NB4 (cell line): ENCODE measurements at places on chromosomes 16 and 17.

GRCh38 chr16:65967376-65967775, 399.1 kb upstream of the CDH5 start:
- no peak for DNase-seq

DNA sequence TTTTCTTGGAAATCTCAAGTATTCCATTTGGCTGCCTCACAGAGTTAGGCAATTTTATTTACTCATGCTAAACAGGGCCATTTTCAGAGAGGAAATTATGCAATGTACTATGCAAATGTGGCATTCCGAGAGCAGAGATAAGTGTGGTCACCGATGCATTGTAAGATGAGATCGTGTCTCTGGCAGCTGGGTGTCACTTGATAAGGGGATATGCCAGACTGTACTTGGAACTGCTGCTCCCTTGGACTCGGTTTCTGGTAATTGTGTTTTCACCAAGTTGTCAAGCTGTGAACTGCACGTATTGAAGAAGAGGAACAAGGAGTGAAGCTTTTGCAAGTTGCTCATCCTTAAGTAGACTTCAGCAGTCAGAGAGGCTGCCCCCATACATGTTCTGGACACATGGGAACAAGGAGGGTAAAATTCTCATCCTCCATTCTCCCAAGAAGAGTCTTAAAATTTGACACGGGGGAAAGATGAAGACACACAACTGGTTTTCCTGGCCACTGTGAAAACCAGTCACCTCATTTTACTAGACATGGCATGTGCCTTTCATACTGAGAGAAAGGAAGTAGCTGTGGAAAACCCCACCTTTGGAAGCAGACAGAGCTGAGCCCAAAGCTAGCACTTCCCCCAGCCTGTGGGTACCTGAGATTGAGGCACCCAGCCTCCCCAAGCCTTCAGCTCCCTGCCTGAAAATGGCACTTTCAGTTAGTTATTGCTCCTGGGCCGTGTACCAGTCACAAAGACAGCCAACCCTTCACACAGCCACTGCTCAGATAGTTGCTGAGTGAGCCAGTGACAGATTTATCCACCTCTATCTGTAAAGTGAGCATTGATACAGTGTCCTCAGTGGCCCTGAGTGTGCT, 150.7 kb downstream of the SOCS1 start:
- peak; percentile 96 for DNase-seq

DNA sequence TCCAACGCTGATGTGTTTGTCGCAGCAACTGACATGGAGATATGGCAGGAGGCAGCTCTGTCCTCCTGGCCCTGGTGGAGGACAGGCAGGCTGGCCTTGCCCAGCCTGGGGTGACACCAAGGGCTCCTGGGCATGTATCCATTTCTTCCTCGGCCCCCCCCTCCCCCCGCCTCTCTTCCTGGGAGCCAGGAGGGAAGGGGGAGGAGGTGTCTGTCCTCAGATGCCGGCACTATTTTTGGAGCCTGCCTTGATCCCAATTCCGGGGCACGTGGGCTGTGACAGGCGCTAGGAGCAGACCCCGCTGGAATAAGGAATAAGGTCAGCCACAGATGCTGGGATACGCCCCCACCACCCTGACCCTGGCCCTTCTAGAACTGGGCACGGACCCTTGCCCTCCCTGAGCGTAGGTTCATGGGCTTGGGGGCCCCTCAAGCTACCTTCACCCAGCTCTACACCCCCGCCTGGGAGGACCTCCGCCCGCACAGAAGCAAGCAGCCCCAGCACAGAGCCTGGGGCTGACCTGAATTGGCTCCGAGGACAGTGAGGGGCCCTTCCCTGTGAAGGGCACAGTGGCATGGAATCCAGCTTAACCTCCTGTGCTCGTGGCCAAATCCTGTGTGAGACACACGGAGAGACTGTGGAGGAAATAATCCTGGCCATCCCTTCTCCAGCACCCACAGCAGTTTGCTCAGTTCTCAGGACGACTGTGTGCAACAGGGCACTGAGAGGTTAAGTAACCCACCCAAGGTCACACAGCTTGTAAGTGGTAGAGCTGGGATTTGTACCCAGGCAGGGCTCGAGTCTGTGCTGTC, 24.1 kb downstream of the SEC14L5 start:
- DNase-seq = no peak

DNA sequence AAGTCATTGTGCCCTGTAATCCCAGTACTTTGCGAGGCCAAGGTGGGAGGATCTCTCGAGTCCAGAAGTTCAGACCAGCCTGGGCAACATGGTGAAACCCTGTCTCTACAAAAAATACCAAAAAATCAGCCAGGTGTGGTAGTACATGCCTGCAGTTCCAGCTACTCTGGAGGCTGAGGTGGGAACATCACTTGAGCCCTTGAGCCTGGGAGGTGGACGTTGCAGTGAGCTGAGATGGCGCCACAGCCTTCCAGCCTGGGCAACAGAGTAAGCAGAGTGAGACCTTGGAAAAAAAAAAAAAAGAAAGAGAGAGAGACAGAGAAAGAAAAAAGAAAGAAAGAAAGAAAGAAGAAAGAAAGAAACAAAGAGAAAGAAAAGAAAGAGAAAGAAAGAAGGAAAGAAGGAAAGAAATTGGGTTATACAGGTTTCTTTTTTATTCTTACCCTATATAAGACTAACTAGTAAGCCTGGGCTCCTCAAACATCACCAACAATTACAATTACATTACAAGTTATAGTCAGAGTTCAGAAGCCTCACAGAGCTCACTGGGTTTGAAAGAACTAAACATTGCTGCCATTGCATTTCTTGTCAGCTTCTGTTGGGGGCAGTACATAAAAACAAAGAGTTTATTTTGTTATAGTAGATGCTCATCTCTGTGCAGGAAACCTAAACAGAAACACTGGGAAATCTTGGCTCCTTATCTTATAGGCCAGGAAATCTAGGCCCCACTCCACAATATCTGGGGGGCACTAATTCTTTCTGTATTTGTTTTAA, 6.7 kb upstream of the ABCA9 start:
- DNase-seq = no peak

GRCh38 chr17:5651348-5651747, 67.0 kb upstream of the NLRP1 start:
- DNase-seq = no peak

GRCh38 chr17:64607862-64608565, 54.1 kb downstream of the SMURF2 start:
- no peak for DNase-seq

DNA sequence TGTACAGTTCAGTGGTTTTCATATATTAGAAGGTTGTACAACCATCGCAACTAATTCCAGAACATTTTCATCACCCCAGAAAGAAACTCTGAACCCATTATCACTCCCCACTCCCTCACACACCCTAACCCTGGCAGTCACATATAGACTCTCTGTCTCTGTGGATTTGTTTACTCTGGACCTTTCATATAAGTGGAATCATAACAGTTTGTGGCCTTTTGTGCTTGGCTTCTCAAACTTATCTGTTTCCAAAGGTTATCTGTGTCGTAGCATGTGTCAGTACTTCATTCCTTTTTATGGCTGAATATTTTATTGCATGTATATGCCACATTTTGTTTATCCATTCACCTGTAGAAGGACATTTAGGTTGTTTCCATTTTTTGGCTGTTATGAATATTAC, 12.4 kb downstream of the TENT4B start:
- DNase-seq = no peak

DNA sequence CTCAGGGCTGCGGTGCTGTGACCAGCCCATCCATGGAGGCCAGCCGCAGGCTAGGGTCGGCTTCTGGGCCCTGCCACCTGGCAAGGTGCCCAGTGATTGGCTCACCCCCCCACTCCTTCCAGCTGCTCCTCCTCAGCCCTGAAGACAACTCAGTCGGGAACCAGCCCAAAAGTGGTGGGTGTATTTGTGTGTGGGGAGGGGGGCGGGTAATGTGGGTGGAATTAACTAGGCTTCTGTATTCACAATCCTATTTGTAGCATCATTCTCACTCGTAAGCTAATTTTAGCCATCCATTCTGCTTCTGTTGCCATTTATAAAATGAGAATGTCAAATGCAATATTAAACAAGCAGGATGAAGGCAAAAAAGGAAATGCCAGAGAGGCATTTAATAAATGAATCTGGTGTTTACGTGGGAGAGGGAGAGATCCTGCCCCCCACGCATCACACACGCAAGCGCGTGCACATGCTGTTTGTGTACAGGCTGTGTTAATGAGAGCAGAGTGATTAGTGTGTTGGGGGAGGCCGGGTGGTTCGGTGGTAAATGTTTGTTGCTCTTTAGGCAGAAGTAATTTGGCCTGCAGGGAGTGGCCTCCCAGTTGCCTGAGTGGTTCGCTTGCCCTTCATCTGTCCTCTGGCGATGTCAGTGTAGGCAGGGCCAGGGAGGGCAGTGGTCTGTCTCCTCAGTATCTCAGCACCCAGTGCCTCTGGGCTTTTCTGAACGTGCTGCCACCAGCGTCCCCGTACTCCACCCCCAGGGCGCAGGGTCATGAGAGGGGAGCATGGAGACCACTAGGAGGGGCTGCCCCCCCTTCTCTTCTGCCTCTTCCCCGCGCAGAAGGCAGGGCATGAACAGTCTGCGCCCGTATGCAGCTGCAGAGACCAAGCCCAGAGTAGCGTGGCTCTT, 140.1 kb downstream of the CCDC182 start:
- DNase-seq = peak; percentile 22

- DNase-seq = no peak
These were observed 17.1 kb downstream of the ANKRD11 start for GRCh38 chr16:89473136-89473712.

DNA sequence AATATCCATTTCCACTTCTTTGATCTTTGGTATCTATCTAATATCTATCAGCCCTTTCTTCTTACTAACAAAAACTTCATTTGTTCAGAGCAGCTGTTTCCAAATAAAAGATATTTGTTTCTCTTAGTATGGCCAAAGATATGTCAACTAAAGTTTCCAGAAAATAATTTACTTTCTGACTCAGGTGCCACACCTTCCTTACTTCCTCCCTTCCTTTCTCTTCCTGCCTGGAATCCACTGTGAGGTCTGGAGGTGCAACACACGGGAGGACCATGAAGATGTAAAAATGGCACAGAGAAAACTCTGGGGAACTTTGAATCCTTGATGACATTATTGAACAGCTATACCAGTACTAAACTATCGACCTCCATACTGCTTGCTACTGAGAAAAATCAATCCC, 14.0 kb downstream of the MED13 start:
- no peak for DNase-seq

GRCh38 chr16:50578137-50578536, 29.9 kb downstream of the NKD1 start:
- DNase-seq = peak; percentile 60

DNA sequence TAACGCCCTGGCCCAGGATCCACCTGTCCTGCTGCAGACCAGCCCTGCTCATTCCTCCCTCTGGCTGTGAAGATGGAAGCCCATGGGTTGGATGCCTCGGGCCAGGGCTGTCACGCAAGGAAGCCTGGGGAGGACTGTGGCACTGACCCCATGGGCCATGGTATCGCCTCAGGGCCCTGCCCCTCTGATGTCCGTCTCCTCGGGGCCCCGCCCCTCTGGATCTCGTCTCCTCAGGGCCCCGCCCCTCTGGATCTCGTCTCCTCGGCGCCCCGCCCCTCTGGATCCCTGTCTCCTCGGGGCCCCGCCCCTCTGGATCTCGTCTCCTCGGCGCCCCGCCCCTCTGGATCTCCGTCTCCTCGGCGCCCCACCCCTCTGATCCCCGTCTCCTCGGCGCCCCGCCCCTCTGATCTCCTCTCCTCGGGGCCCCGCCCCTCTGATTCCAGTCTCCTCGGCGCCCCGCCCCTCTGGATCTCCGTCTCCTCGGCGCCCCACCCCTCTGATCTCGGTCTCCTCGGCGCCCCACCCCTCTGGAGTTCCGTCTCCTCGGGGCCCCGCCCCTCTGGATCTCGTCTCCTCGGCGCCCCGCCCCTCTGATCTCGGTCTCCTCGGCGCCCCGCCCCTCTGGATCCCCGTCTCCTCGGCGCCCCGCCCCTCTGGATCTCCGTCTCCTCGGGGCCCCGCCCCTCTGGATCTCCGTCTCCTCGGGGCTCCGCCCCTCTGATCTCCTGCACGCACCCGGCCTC, 24.0 kb downstream of the METRNL start:
- no peak for DNase-seq

DNA sequence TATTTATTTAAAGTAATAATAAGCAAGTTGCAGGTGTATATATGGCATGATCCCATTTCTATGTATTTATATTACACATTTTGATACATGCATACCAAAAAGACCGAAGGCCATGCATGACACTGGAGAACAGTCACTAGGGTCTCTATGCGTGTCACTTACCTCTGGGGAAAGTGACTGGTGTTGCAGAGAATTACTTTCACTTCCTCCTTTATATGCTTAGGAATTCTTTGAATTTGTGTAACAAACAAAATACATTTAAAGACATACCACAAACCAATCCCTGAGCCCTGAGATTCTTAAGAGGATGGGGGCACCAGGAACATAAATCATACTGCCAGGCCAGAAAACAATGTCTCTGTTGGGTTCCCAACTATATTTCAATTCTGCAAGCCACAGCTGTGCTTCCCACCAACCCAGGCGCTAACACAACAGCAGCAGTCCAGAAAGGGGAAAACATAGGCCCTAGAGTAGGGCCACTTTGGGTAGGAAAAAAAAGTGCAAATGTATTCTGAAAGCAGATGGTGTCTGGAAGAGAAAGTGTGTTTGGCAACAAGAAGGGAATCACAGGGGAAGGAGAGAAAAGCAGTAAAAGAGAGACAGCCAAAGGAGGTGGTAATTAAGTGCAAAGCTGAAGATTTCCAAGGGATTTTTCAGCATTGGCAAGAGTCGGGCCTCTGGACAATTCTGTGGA, 24.5 kb upstream of the HYDIN start:
- DNase-seq = peak; percentile 12

DNA sequence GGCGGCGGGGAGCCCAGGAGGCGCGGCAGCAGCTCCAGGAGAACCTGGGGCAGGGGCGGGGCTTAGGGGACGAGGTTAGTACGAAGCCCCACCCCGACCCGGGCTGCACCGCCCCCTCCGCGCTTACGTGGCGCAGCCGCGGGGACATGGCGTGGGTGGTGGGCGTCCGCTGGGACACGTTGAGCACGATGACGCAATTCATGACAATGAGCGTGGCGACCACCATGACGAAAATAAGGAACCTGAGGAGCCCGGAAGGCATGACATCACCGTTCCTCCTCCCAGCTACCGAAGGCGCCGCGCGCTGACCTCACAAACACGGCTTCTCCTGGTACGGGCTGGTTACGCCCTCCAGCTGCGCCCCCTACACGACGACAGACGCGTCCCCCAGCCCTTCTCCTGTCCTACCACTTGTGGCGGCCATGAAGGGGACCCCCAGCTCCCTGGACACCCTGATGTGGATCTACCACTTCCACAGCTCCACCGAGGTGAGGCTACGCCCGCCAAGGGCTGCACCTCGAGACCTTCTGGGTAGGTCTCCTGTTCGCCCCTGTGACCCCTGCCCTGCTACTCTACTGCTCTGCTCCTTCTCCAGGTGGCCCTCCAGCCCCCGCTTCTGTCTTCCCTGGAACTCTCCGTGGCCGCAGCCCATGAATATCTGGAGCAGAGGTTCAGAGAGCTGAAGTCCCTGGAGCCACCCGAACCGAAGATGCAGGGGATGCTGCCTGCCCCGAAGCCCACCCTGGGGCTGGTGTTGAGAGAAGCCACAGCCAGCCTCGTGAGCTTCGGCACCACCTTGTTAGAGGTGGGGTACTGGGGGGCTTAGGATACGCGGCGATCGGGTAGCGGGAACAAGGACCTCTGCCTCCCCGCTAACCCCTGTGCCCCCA, at the start of gene C17orf107:
Gene C17orf107 (plus strand): TSS at position 196 of the 890 bp plus-strand sequence. CDS start 227 bp downstream, at position 423.
- peak; percentile 21 for DNase-seq

- peak; percentile 87 for DNase-seq
These were observed 15.8 kb downstream of the TMC6 start for GRCh38 chr17:78112518-78113471.
